ENCODE measurements at places on chromosomes 13 and 19.

DNA sequence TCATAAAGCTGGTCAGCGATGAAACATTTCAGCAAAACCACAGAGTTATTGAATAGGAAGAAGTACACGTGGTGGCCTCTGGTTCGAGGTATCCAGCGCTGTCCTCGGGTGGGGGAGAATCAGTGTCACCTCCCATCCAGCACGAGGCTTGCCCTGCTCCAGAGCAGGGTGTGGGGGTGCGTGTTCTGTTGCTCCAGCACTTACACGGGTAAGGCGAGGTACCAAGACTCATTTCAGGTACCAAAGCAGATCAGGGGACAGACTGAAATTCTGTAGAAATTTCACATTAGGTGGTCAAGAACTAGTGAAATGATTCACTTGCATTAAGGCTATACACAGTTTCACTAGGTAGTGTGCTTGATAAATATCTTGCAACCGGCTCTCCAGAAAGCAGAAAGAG is 164.2 kb upstream of the SOX1 start:
- DNase-seq = no peak

DNA sequence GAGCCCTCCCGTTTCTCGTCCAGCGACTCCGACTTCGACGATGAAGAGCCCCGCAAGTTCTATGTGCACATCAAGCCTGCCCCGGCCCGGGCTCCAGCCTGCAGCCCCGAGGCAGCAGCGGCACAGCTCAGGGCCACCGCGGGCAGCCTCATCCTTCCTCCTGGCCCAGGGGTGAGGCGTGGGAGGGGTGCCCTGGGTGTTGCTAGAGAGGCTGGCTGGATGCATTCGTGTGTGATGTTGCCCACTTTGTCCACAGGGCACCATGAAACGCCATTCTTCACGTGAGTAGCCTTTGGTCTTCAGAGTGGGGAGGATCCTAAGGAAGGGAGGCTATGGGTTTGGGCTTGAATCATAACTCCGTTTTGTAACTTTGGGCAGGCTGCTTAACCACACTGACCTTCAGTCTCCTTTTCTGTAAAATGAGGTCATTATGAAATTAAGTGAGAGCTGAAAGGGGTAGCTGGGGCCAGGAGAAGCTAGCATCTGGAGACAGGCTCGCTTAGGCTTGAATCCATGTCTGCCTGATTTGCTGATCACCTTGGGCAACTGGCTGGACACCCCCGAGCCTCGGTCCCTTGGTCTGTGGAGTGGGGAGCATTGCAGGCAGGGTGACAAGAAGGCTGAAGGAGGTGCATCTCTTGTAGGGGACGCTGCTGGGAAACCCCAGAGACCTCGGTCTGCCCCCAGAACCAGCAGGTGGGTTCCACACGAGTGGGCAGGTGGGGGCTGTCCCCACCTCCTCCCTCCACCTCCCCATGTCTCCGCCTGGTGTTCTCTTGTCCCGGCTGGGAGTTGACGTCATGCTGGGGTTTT is 18.7 kb upstream of the B3GNT3 start:
- DNase-seq = no peak

DNA sequence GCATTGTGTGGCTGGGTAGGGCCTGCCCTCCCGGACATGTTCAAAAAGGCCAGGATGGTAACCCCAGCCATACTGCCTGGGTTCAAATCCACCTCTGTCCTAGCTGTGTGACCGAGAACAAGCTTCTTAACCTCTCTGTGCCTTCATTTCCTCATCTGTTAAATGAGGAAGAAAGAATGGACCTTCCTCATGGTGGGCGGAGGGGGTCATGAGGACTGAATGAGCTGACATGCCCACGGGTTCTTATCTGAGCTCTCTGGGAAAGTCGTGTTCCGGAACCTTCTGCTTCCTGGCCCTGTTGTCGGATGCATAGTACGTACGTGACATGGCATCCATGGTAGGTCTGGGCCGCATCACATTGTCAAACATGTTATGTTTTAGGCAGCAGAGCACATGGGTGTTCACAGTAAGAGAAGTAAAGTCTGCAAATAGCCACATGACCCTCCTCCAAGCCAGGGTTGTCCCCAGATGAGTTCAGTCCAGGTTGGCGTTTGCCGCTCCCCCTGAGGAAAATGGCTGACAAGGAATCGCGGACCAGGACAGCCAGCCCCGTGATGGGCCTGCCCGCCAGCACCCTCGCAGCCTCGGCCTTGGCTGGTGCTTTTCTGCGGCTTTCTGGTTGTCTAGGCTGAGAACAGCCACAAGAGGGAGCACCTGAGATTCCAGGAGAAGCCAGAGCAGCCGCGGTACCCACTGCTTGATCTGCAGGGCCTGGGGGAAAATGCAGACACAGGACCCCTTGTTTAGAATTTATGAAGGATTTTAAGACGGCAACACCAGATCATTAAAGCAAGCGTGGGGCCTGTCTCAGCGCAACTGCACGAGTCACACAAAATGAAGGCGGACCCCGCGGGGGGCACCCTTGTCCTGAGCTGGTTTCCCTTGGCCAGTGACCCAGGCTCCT is 2.4 kb upstream of the NTN5 start:
- peak; percentile 91 for DNase-seq

DNA sequence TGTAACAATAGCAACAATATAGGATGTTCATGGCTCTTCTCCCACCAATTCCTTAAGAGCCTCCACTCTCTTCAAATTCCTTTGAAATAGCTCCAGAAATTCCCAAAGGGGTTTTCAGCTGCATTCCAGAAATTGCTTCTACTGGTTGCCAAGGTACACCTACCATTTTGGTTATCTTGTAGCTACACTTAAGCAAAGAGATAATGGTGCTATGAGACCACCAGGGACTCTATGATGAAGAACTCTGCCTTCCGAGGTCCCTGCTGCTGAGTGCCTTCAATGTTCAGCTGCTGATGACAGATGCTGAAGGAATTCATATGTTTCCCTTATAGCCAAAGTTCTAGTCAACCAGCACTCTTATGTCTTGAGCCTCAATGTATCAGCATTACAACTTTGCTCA is 78.4 kb downstream of the POU4F1 start:
- no peak for DNase-seq

- DNase-seq = no peak
Measured at GRCh38 chr13:53953183-53953582, 924.6 kb downstream of the OLFM4 start.

DNA sequence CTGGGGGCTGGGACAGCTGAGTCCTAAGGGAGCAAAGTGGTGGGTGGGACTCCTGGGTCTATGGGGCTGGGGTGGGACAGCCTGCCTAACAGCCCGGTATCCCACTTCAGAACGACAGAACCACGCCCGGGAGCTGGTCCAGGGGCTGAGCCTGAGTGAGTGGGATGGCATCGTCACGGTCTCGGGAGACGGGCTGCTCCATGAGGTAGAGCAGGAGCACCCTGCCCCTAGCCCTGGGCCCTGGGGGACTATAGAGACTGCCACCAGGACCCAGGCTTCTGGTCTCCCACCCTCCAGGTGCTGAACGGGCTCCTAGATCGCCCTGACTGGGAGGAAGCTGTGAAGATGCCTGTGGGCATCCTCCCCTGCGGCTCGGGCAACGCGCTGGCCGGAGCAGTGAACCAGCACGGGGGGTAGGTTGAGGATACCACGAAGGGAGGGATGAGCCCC is 8.6 kb downstream of the SPHK2 start:
- no peak for DNase-seq

DNA sequence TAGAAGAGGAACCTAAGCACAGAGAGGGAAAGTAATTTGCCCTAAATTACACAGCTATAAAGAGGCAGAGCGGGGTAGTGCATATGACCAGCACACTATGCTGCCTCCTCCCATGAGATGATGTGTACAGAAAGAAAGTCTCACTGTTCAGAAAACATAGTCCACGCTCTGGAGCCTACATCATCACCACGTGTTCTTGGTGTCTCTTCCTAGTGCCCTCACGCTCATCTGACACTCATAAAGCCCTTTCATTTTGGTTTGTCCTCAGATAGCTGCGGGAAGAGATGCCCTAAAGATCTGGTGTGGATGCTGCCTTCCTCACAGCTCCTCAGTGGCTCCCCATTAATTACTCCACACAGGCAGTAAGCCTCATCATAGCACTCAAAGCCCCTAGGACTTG is 27.4 kb upstream of the SIAH3 start:
- DNase-seq = no peak

- no peak for DNase-seq
Measured at GRCh38 chr13:77872995-77873394, 45.6 kb downstream of the EDNRB start.

- DNase-seq = no peak
Measured at GRCh38 chr13:28716511-28716910, 2.3 kb downstream of the SLC46A3 start.

- DNase-seq = peak; percentile 48
Measured at GRCh38 chr19:48443731-48444128, 2.1 kb upstream of the GRWD1 start.

GRCh38 chr13:26041444-26041843 is 10.4 kb downstream of the SHISA2 start:
- no peak for DNase-seq
